ENCODE measurements at places on chromosomes 3 and 15. TPM values are rescaled to one million over a fixed set of nuclear protein-coding genes. Genes with fewer than 3 reads are reported as not detected.

The FBXL22 gene
- 0.13 TPM for polyA plus RNA-seq

The HYAL2 gene
- 970 TPM for polyA plus RNA-seq

The CACNA2D2 gene
- 0.15 TPM for polyA plus RNA-seq

The ACSBG1 gene
- not detected for polyA plus RNA-seq

GRCh38 chr3:12081826-12082225, 76.9 kb downstream of the TIMP4 start:
- DNase-seq: no peak

GRCh38 chr3:58569287-58570001, 7.7 kb downstream of the FAM107A start:
- DNase-seq: no peak

- DNase-seq: no peak
Observed at GRCh38 chr15:93913871-93914270, 317.5 kb upstream of the MCTP2 start.

DNA sequence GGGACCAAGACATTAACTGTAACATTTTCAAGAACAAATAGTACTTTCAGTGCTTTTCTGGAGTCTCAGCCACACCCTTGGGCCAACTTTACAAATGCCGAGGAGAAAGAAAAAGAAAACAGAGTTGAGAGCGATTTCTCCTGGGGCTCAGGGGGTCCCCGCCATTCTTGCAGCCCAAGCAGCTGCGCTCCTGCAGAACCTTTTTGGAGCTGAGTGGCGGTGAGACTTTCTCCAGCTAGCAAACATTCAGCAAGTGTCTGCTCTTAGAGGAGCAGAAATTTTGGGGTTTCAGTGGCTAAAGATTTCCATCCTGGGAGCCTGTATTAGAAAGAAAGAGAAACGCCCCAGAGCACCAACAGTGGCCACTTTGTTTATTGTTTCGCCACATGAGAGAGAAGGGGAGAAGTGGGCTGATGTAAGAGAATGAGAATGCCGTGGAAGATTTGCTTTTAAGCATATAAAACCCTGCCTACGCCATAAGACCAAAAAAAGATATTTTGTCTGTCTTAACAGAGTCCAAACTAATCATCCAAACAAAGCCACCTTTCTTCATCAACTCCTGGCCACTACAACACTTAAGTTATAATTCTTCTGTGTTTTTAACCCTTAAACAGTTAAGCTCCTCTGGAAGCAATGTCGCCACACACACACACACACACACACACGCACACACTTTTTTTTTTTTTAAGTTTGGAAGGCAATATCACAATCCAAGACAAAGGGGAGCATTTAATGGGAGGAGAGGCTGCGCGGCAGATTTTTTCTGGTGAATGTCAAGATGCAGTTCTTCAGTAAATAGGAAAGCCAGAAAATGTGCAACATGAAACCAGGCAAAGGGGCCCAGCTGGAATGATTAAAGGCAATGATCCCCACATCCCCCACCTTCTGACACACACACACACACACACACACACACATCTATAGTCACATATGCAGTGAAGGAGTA, 19.2 kb downstream of the EID1 start:
- DNase-seq: no peak

DNA sequence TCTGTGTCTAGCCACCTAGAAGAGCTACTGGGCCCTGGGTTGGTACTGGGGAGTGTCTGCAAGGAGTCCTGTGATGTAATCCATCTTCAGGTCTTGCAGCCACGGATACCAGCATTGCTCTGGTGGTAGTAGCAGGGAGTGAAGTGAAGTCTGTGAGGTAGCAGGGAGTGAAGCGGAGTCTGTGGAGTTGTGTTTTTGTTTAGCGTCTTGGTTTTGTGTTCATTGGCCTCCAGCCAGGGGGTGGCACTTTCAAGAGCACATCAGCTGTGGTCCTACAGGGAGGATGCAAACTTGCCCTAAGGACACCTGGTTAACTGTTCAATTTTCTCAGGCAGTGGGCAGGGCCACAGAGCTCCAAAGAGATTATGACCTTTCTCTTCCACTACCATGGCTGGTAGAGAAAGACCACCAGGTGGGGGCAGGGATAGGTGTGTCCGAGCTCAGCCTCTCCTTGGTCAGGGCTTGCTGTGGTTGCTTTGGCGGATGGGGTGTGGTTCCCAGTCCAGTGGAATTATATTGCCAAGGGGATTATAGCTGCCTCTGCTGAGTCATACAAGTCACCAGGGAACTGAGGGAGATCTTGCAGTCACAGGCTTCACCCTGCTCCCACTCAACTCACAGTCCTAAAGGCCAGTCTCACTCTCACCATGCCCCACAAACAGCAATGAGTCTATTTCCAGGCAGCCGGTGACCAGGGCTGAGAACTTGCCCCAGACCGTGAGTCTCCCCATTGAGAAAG, 424.7 kb downstream of the ZBBX start:
- no peak for DNase-seq

DNA sequence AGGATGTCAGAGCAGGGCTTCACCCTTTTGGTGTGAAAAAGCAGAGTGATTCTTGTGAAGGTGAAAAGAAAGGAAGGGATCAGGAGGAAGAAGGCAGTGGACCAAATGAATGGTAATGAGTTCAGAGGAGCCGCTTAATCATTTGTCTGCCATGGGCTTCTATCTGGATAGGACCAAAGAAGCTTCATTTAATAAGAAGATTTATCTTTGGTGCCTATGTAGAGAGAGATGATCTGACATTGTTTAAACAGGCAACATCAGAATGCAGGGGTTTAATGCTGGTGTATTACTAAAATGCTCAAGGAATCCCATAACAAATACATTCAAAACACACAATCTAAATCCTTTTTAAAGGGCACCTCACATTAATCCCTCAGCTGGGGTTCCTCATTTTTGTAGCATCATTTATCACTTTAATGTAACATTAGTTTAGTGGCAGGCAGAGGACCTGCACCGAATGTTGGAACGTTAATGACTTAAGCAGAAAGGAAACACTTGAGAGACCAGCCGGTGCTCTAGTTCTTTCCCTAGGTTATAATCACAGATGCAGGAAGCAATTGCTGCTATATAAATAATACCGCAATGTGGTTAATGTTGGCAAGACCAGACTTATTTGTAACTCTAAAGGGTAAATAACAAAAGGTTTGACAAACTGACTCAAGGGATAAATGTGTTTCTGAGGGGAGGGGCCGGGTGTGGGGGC, 27.9 kb upstream of the IL1RAP start:
- DNase-seq: peak; percentile 81

- DNase-seq: peak; percentile 47
Observed at GRCh38 chr3:123834631-123835030, 49.5 kb downstream of the MYLK start.

GRCh38 chr15:48967336-48967735, 3.6 kb upstream of the SHC4 start:
- no peak for DNase-seq

DNA sequence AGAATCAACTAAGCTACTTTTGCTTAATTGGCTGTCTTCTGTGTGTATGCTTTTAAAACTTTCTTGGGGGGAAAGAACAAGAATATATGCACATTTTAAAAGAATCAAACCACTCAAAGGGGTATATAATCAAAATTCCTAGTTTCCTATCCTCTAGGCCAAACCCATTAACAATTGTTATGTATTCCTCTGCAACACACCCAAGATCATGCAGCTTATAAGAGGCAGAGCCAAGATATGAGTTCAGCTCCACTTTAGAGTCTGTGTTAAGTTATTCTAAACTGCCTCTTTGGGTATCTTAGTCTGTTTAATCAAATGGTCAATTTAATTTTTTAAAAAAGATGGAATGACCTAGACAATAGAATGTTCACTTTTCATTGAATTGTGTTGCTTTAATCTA, 326.1 kb upstream of the IL12A start:
- no peak for DNase-seq

DNA sequence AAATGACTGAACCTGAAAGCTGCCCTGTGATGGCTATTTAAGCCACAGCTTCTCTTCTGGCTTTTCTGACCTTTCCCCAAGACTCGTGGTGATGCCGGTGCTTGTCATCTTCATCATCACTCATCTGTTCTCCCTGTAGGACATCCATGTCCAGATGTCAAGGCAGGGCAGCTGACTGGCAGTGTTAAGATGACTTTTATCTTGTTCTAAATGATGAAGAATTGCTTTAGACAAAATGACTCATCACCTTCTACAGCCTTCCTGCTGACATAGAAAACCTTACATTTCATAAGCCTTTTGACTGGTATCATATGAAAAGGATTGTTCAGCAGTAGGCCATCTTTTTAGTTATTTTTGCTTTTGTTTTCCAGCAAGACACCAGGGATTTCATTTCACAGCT, 67.0 kb upstream of the GPR149 start:
- DNase-seq: no peak

GRCh38 chr15:76180321-76180720, 120.5 kb downstream of the TMEM266 start:
- no peak for DNase-seq

DNA sequence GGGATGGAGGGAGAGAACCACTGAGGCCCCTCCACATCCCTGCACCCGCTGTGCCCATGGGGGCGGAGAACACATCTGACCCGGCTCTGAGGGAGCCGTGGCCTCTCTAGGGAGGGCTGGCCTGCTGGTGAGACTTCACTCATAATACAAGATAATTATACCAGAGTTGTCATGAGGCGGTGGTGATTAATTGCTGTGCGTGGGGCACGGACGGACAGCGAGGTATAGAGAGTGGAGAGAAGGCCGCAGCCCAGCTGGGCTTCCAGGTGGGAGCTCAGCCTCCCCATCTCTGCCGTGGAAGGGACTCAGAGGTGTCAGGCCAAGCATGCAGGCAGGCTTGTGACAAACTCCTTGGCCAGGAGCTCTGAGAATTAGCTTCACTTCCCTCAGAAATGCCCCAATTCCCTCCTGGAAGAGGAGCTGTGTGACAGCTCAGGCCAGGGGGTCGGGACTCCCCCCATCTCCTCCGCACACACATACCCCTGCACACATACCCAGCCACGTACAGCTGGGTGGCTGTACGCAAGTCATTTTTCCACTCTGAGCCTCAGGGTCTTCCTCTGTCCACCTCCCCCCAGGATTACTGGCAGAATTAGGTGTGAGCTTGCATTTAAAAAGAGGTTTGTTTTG, 6.0 kb upstream of the GATA2 start:
- DNase-seq: no peak

DNA sequence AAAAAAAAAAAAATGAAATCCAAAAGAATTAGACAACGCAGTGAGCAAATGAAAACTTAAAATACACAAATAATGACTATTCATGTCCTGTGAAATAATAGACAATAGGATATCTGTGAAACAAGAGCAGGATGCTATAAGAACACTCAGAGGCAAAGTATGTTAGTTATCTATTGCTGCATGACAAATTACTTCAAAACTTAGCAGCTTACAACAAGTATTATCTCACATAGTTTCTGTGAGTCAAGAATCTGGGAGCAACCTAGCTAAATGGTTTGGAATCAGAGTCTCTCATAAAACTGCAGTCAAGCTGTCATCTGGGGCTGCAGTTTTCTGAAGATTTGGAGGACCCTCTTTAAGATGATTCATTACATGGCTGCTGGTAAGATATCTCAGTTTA, 36.5 kb upstream of the ZMAT3 start:
- DNase-seq: peak; percentile 15

GRCh38 chr15:69706353-69707097, 253.9 kb downstream of the RPLP1 start:
- DNase-seq: no peak

DNA sequence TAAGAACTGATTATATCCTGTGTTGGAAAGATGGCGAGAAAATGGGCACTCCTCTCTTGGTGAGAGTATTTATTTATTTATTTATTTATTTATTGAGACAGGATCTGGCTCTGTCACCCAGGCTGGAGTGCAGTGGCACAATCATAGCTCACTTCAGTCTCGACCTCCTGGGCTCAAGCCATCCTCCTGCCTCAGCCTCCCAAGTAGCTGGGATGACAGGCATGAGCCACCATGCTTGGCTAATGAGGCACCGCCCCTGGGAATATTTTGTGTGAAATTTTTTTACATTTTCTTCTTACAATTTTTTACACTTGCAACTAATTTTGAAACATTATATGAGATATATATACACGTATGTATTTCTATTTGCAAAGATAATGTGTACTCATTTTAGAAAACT, 150.5 kb upstream of the PRR20G start:
- DNase-seq: no peak

DNA sequence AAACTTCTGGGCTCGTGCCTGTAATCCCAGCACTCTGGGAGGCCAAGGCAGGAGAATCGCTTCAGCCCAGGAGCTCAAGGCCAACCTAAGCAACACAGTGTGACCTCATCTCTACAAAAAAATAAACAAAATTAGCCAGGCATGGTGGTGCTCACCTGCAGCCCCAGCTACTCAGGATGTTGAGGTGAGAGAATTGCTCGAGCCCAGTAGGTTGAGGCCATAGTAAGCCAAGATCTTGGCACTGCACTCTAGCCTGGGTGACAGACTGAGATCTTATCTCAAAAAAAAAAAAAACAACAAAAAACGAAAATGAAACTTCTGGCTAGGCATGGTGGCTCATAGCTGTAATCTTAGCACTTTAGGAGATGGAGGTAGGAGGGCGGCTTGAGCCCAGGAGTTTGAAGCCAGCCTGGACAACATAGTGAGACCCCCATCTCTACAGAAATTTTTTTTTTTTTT, 53.7 kb downstream of the PIK3CB start:
- DNase-seq: no peak

DNA sequence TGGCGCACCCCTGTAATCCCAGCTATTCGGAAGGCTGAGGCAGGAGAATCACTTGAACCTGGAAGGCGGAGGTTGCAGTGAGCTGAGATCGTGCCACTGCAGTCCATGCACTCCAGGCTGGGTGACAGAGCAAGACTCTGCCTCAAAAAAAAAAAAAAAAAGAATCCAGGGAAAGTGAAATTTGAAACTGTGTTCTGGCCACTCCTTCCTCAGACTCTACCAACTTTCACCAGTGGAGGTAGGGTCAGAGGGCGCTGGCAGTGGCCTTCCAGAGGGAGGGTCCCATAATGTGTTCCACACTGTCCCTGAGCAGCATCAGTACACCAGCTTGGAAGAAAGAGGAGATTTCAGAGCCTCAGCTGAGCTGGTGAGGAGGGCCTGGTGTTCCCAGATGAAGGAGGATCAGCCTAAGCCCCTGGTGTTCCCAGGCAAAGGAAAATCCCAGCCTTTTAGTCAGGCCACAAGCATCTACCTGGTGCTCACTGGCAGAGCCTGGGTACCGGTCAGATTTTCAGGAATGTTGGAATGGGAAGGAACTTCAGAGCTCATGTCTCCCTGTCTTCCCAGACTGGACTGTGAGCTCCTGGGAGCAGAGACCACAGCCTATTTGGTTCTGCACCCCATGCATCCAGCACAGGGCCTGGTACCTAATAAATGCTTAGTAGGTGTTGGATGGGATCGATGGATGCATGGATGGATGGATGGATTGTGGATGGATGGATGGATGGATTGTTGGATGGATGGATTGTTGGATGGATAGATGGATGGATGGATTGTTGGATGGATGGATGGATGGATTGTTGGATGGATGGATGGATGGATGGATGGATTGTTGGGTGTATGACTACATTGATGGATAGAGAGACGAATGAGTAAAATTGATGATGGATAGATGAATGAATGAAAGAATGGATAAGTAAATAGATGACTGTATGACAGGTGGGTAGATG, 117.9 kb downstream of the CORO2B start:
- DNase-seq: no peak

Measured in endothelial cell of umbilical vein (primary cell).